ENCODE measurements at places on chromosomes 11 and 22.

DNA sequence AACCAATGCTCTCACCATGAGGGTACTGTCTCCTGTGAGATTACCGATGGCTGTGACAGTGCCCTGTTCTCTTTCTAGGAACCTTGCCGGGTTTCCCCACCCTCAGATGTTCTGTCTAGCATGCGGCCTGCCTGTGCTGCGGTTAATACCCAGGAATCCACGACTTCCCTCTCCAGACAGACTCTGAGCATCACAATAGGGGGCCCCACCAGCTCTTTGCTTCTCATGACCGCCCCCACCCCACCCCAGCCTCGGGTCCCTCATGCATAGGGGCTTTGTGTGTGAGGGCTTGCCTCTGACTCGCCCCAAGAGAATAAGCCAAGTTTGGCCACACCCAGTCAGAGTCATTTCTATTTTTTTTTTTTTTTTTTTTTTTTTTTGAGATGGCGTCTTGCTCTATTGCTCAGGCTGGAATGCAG lies 10.3 kb downstream of the PARVG start:
- no peak for DNase-seq

DNA sequence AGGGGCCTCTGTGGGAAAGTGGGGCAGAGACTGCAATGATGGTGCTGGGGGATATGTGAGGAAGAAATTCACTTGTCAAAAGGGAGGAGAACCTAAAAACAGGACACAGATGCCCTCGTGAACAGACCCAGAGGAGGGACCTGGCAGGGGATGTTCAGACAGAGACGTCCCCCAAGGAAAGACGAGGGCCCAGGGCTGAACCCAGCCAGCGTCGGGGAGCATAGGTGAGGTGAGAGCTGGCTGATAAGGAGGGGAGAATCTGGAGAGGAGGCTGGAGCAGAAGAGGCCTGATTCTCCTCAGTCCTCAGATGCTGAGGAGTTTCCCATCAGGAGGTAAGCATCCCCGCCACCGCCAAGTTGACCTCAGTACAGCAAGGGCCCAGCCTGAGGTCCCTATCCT lies 31.4 kb downstream of the IGLL5 start:
- no peak for DNase-seq

DNA sequence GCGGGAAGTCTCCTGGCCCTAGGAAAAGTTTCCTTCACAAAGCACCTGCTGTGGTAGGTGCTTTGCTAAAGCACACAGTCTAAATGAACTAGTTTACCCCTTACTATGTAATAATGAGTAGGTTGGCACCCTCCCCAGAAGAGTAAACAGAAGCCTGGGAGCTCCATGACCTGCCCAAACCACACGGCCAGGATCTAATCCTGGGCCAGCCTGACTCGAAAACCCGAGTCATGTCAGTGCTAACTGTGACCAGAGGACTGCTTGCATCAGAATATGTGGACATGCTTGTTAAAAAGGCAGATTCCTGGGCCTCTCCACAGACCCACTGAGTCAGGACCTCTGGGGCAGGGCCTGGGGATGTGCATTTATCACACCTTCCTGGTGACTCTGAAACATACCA lies 67.7 kb downstream of the PANX1 start:
- no peak for DNase-seq

DNA sequence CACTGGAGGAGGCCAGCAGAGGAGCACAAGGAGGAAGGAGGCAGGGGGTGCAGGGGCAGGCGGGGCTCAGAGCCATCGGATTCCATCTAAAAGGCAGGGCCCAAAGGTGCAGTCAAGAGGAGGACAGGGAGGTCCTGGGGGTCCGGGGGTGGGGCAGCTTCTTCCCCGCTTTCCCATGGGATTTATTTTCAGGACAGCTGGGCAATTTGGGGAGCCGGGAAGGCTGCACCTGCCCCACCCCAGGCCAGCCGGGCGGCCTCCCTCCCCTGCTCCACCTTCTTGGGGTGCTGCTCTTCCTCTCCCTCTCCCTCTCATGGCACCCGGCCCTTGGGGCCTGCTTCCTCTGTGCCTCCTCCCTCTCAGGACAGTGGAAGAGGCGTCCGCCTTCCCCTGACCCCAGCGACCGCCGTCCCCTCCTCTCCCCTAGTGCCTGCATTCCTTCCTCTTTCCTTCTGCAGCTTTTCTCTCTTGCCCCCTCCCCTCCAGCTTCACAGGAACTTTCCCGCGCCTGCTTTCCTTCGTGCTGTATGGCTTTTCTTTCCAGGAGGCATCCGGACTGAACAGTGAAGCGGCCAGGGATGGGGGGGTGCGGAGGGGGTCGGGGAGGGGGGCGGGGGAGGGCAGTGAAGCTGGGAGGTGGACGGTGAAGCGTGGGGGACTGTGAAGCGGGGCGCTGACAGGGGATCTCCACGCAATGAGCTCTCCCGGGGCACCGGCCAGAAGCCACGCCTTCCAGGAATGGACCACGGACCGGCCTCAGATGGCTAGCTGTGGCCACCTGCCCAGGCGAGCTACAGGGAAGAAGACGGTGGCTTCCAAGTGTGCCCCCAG lies 26.9 kb downstream of the APOBEC3H start:
- no peak for DNase-seq

DNA sequence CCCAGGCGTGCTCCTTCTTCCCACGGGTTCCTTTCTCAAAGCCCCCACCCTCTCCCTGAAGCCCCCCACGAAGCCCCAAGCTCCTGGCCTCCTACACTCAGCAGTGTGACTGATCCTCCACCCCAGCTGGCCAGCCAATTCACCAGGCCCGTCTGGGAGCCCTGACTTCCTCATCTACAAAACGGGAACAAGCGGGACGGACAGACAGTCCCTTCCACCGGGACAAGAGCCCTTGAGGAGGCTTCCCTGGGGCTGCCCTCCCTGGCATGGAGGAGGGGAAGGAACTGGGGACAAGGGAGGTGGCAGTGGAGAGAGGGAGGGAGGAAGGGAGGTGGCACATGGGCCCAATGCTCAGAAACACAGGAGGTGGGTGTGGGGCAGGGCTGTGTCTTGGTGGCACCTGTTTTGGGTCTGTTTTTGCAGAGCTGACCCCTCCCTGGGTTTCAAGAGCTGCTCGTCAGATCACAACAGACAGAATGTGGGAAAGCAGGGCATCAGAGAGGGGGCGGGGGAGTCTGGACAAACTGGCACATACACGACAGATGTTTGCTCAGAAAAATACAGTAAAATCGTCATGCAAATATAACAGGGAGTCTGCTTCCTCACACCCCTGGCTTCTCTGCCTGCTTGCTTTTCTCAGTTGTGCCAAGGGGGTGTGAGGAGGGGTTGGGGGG lies 56.8 kb downstream of the ELFN2 start:
- no peak for DNase-seq

DNA sequence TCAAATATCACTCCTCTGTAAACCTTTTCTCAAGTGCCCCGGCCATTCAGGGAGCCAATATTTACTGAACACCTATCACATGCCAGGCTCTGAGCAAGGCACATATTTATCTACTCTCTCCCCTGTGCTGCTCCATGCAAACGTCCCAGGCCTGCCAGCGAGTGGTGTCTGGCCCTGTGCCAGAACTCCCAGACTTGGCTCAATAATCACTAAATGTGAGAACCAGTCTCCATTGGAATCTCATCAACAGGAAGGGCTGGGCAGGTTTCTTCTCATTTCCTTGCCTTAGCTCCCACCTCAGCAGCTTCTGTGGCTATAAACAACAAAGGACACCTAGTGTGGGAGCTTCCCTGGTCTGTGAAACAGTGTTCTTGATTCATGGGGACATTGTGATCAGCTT lies 21.7 kb downstream of the RASSF10 start:
- DNase-seq = no peak

DNA sequence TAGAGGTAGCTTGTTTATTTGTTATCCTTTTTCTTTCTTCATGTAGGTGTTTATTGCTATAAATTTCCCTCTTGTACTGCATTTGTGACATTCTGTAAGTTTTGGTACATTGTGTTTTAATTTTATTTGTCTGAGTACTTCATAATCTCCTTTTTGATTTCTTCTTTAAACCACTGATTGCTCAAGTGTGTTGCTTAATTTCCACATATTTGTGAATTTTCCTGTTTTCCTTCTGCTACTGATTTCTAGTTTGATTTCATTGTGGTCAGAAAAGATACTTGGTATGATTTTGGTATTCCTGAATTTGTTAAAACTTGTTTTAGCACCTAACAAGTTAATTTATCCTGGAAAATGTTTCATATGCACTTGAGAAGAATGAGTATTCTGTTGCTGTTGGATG lies 15.1 kb downstream of the OR10V1 start:
- DNase-seq = no peak

DNA sequence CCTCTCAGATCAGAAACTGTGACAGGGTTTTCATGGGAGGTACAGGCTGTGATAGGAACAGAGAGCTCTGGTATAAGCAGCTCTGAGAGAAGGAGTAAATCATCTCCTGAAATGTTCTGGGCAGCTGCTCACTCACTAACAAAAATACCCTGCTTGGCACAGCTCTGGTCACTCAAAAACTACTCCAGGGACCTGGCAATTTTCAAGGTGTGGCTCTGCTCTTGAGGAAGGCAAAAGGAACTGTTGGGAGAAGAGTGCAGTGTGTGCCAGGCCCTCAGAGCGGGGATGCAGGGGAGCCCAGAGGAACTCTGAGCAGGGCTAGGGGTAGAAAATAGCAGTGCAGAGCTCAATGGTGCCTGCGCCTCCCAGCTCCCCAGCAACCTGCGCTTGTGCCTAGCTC lies 180.5 kb upstream of the ZBED5 start:
- DNase-seq = no peak

DNA sequence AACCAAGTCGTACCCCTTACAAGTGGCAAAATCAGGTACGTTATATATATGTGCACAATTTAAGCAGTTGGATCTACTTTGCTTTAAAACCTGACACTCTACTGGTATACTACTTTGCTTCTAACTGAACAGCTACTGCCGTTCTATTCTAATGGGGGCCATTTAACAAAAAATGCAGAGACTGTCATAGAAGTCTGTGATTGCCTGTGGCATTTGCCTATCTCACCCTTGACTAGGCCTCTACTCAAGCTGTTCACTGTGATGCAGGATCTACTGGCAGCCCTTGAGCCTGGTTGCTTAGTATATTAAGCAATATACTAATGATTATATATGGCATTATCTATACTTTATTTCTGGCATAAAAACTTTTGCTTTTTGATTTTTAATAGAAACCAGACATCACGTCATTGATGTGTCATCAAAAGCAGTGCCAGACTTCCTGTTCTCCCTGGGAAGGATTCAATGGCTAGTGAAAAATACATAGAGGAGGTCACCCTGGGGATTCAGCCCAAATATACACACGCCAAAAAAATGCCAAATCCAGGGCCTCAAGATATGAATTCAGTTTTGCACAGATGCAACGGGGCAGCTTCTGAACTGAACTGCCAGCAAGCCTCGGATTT lies 40.0 kb upstream of the FIBIN start:
- DNase-seq = peak; percentile 93

- no peak for DNase-seq
These were observed 13.2 kb downstream of the MYH9 start for GRCh38 chr22:36374603-36375024.

- DNase-seq = no peak
These were observed 239.7 kb upstream of the API5 start for GRCh38 chr11:43072096-43072495.

DNA sequence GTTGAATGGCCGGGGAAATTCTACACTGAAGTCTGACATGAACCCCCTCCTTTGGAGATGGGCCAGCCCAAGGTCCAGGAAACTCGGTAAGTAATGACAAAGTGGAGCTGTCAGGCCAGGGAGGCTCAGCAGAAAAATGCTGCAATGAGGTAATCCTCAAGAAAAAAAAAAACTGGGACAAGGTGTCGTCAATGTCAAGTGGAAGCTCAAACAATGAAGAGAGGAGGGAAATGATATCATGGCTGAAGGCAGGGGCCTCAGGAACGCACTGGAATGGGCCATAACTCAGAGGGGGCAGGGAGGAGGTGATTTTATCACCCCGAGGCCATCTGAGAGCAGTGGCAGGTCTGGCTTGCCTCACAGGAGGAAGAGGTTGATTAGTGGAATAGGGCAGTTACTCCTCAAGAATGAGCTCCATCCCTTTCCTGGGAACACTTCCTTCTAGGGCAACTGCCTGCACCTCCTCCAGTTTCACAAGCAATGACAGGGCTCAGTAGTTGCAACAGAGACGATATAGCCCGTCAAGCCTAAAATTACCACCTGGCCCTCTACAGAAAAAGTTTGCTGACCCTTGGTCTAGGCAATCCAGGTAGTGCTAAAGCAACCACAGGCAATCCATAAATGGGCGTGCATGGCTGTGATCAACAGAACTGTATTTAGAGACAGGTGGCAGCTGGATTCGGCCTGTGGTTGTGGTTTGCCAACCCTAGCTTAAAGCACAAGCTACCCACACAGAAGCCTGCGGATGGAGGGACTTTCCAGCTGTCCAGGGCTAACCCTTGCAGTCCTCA lies 65.2 kb downstream of the FBXO7 start:
- DNase-seq = no peak

- DNase-seq = peak; percentile 14
These were observed 1114.2 kb upstream of the RAG2 start for GRCh38 chr11:37712251-37712650.

- DNase-seq = no peak
These were observed 80.5 kb downstream of the PGR start for GRCh38 chr11:101049123-101049522.

- no peak for DNase-seq
These were observed 513.0 kb downstream of the SOX6 start for GRCh38 chr11:15843309-15843872.

DNA sequence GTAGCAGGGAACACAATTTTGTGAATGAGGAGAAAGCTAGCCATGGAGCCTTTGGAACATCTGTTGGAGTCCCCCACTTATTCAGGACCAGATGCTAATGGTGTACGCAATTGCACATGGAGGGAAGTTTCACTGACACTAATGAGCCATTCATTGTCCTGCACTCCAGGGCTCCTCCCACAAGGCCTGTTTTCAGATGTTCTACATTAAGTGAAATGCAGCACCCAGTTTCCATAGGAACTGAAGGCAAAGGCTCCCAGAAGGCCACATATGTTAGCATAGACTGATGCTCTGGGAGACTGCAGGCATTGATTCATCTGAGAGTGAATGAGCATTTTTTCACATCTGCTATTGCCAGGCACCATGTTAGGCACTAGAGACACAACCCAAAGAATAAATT lies 399.5 kb downstream of the ETS1 start:
- peak; percentile 71 for DNase-seq

GRCh38 chr11:74646215-74646614 lies 53.8 kb downstream of the POLD3 start:
- no peak for DNase-seq

DNA sequence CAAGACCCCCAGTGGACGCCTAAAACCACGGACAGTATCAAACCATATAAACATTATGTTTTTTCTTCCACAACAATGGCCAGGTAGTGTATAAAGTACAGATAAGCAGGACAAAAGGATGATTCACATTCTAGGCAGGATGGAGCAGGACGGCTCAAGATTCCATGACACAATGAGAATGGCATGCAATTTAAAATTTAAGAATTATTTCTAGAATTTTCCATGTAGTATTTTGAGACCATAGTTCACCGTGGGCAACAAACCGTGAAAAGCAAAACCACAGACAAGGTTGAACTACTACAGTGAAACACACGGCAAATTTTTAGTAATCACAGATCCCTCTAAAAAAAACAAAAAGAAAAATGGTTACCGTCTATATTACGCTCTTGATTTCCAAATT lies 7.5 kb downstream of the NARS2 start:
- DNase-seq = peak; percentile 60

- no peak for DNase-seq
These were observed 19.4 kb downstream of the OOSP4A start for GRCh38 chr11:59983212-59983611.

GRCh38 chr22:43867839-43868635 lies 5.7 kb upstream of the SULT4A1 start:
- DNase-seq = peak; percentile 72
